Right cardiac atrium (tissue), 5 donors: ENCODE measurements at places on chromosomes 11 and 22. TPM values are rescaled to one million over a fixed set of nuclear protein-coding genes. Genes with fewer than 3 reads are reported as not detected.

The PHOX2A gene
- 0.18 TPM for polyA plus RNA-seq

The OR4D5 gene
- polyA plus RNA-seq = not detected

DNA sequence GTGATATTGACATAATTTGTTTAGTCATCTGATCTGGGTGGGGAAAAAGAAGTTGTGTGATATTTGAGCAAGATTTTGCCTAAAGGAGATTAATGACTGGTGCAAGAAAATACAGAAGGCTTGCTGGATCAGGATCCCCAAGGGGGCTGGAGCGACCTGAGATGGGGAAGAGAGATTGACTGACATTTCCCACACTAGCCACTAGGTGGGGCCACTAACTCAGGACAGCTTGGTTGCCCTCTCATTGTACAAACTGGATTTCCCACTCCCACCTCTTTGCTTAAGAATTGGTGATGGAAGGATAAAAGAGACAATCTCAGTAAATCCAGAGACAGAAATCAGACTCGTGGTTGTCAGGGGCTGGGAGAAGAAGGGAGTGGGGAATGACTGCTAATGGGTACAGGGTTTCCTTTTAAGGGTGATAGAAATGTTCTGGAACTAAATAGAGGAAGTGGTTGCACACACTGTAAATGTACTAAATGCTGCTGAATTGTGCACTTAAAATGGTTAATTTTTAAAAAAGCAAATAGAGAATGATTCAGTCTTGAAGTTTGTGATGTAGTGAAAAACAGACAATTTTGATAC, 50.7 kb downstream of the CTTN start:
- DNase-seq = no peak

- no peak for DNase-seq
These were observed 537.6 kb downstream of the BRD1 start for GRCh38 chr22:49289822-49290679.

The SERPIND1 gene
- polyA plus RNA-seq = 1.4 TPM

DNA sequence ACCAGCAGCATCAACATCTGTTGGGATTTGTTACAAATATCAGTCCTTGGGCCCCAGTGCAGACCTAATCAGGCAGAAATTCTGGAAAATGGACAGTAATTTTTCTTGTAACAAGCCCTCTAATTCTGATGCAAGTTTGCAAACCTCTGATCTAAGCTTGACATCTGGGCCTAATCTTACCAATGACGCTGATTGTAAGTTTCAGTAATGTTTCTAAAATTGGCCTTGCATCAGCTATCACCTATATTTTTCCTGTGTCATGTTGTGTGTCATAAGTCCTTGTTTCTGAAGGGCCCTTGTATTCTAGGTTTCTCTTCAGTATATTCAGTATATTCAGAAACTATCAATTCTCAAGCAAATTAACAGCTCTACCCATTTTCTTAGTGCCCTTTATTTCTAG, 36.4 kb downstream of the ZNF215 start:
- DNase-seq = no peak

The OTOG gene
- not detected for polyA plus RNA-seq

DNA sequence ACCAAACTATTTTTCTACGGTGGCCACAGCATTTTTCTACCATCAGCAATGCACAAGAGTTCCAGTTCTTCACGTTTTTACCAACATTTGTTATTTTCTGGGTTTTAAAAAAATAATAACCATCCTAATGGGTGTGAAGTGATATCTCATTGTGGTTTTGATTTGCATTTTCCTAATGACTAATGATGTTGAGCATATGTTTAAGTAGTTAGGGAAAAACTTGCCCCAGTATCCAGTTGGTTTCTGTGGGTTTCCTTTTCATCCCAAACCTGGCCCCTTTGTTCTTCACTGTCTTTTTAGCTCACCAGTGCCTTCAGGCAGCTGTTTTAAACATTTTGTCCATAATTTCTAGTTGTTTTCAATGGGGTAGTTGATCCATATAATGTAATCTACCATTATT, 14.7 kb upstream of the PTS start:
- DNase-seq = no peak

The PARVG gene
- polyA plus RNA-seq = 4.3 TPM

DNA sequence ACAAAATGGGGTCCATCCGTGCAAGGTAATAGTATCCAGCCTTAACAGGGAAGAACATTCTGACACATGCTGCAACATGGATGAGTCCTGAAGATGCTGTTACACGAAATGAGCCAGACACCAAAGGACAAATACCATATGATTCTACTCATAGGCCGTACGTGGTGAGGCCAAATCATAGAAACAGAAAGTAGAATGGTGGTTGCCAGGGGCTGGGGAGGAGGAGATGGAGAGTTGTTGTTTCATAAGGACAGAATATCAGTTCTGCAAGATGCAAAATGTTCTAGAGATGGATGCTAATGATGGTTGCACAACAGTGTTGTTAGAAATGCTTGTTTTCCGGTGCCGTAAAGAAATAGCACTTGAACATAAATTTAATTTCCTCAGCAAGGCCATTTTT, 2.6 kb downstream of the TBX10 start:
- no peak for DNase-seq

The APOBEC3H gene
- polyA plus RNA-seq = 0.25 TPM

GRCh38 chr22:45212306-45212709, 28.4 kb downstream of the KIAA0930 start:
- DNase-seq = peak; percentile 94

DNA sequence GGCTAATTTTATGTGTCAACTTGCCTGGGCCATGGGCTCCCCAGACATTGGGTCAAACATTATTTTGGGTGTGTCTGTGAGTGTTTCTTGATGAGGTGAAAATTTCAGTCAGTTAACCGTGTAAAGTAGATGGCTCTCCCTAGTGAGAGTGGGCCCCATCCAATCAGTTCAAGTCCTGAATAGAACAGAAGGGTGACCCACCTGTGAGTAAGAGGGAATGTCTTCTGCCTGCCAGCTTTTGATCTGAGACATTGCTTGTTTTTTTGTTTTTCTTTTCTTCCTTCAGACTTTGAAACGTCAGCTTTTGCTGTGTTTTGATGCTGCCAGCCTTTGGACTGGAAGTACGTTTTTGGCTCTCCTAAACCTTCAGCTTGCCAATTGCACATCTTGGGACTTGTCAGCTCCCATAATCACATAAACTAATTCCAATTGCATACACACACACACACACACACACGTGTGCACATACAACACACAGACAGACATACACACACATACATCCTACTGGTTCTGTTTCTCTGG, 300.1 kb downstream of the CNTN5 start:
- DNase-seq = no peak

- DNase-seq = no peak
These were observed 3.6 kb downstream of the ISX start for GRCh38 chr22:35069541-35069940.

The GPR83 gene
- polyA plus RNA-seq = 0.25 TPM

GRCh38 chr11:116811194-116811593, 11.9 kb downstream of the APOA4 start:
- DNase-seq = no peak

The EFCAB6 gene
- 0.70 TPM for polyA plus RNA-seq

The LRRC75B gene
- 6.1 TPM for polyA plus RNA-seq

The XKR3 gene
- polyA plus RNA-seq = not detected

- DNase-seq = no peak
These were observed 492.9 kb upstream of the ANO3 start for GRCh38 chr11:25838918-25839625.

DNA sequence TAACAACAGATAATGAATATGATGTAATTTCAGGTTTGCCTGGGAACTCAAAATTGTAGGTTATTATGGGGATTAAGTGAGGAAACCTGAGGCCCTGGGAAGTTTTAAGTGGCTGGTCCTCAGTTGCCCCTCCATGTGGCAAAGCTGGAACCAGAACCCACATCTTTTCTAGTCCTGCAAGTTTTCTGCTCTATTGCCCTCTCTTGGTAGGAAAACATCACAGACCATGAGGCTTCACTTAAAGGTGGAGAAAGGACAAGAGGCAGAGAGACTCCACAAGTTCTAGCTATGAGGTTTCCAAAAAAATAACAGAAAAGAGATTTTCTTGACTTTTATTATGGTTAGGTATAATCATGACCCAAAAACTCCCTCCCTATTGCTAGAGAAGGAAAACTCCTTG, 115.5 kb upstream of the DDI1 start:
- no peak for DNase-seq

The ALX4 gene
- polyA plus RNA-seq = 0.07 TPM

DNA sequence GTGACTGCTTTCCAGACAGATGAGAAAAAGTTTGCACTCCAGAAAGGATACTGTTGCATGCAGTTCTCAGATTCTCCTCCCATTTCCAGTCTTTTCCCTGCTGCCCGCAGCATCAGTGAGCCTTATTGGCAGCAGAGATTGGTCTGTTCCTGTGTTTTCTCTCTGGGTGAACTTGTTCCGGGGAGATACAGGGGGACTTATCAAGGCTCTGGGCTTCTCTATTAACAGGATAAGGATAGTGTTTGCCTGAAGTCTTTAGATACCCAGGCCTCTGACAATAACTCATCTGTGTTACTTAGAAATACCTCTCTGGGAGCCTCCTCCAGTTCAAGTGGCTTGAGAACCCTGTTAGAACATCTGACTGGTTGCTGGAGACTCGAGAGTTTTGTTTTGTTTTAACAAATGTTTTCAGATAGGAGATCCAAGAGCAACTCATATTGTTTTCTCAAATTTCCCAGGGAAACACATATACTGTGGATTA, 154.7 kb downstream of the BLID start:
- DNase-seq = no peak

DNA sequence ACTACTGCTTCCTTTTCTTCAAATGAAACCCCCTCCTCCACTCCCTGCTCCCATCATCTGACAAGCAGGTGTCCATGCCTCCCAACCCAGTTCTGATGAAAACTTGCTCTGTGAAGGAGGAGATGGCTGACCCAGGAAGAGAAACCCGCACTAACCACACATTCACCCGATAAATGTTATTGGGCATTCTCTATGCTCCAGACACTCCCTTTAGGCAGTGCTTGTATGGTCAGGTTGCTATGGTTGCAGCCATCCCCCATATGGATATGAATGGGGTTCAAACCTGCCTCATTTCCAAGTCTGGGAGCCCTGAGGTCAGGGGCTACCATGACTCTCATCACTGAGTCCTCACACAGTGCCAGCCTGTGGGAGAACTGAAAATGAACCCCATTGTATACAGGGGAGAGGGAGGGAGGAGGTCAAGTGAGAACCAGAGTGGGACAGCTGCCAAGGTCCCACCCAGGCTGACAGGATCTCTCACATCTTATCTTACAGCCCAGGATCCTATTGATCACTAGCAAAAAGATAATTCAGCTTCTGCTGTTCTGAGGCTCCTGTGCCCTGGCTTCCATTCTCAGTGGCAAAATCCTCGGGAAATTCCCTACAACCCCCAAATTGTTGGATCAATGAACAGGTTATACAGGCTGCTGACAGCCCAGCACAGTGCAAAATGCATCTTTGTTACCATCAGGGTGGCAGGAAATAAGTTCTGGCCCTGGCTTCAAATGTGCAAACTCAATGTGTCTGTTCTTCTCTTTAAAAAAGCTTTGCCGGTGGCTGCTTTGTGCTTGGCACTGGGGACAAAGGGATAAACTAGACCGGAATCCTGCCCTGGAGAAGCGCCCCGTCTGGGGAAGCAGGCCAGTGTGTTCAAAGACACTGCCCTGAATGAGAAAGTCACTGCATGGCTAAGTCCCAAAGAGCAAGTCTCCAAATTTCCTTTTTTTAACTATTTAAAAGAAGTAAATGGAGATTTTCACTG, 22.7 kb upstream of the ACER3 start:
- DNase-seq = no peak

GRCh38 chr22:40531951-40532900, 104.3 kb downstream of the MRTFA start:
- no peak for DNase-seq

The CRYBB2 gene
- polyA plus RNA-seq = not detected

The CCS gene
- 45.8 TPM for polyA plus RNA-seq

GRCh38 chr11:117080370-117080769, 17.9 kb downstream of the SIK3 start:
- DNase-seq = no peak

The MS4A2 gene
- 0.09 TPM for polyA plus RNA-seq

DNA sequence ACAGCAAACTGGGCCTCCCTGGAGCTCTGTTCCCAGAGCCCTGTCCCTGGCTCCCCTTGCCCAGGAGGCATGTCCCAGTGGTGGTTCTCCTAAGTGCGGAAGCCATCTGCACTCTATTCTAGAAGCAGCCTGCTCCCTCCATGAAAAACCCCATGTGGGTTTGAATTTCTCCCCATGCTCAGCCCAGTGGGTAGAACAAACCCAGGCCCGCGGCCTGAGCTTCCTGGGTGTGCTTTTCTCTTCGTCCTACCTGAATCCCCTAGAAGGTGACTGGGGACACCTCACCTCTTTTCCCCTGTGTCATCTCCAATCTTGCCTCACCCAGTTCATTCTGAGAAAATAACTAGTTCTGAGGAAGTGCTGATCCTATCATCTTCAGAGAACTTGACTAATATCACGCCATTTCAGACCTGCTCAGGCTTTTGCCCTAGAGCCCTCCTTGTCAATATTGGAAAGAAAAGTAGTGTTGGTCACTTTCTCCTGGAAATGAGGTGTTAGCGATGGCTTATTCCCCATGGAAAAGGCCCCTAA, 15.9 kb downstream of the IL10RA start:
- no peak for DNase-seq

DNA sequence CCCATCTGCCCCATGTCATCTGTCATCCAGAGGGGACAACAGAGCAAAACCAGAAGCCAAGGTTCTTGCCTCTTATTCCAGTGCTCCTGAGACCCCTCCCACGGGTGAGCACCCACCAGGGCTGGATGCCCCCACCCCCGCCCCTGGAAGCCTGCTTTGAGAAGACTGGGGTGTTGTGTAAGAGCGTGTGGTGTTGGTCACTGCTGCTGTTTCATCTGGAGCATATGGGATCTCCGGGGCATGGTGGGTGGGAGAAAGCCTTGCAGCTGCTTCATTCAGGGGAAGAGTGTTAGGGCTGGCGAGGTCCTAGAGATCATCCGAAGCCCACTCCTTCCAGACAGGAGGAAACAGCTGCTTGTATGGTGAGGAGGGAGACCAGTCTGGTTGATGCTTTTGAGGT, 54.1 kb downstream of the CHRDL2 start:
- no peak for DNase-seq

The CARD16 gene
- 16.3 TPM for polyA plus RNA-seq

The MS4A7 gene
- polyA plus RNA-seq = 6.6 TPM

DNA sequence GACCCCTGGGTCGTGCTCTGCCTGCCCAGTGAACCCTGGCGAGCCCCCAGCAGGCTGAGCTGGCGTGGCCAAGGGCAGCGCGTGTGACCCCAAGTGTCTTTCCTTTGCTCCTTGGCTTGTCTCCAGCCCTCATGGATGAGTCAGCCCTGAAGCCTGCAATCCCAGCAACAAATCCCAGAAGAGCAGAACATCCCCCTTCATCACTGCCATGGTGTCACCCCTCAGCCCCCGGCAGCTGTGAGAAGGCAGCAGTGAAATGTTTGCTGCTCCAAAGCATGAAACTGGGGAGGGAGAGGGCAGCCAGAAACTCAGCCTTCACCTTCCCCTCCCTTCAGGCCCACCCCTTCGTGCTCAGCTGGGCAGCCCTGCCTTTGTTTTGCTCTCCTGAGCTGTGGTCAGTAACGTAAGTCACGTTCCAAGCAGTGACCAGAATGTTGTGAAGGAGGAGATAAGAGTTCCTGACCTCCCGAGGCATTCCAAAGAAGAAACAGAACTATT, 29.8 kb downstream of the ADAMTS15 start:
- peak; percentile 90 for DNase-seq
